Activated CD4-positive, alpha-beta T cell treated with anti-CD3 and anti-CD28 coated beads for 4 hours (primary cell): ENCODE measurements at places on chromosomes 2 and 18.

DNA sequence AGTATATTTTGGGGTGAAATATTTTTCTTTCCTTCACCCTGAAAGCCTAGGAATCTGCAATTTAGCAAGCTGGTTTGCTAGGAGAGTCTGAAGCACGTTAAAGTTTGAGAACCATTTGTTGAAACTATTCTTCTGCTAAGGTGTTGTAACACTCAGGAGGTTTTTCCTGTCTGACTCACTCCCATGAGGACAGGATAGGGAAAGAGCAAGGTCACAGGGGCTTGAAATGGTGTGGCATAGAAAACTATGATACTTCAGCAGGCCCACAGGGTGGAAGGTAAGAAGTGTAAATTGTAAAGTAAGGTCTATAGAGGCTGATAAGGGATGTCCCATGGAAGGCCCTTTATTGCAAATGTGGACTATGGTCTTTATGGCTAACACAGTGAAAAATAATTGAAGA lies 177.7 kb upstream of the ZC3H15 start:
- DNase-seq, result no peak

DNA sequence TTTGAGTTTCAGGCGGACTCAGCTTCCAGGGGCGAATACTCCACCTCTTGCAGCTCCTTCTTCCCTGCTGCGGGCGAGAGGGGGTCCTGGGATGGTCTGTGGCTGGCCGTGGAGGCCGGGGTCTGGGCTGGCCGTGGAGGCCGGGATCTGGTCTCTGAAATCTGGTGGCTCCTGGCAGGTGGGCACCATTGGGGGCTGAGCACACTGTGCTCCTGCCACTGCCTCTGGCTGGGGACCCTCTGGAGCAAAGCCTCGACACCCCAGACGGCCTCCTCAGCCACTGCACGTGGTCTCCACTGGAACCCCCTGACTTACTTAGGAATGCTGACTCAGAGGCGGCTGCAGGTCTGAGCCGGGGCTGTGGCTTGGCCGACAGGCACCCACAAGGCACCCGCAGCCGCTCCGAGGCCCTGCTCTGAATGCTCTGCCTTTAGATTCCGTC lies 100.1 kb upstream of the ALKAL2 start:
- DNase-seq, result no peak

GRCh38 chr2:55428258-55428657 lies 8.6 kb upstream of the CCDC88A start:
- no peak for DNase-seq

DNA sequence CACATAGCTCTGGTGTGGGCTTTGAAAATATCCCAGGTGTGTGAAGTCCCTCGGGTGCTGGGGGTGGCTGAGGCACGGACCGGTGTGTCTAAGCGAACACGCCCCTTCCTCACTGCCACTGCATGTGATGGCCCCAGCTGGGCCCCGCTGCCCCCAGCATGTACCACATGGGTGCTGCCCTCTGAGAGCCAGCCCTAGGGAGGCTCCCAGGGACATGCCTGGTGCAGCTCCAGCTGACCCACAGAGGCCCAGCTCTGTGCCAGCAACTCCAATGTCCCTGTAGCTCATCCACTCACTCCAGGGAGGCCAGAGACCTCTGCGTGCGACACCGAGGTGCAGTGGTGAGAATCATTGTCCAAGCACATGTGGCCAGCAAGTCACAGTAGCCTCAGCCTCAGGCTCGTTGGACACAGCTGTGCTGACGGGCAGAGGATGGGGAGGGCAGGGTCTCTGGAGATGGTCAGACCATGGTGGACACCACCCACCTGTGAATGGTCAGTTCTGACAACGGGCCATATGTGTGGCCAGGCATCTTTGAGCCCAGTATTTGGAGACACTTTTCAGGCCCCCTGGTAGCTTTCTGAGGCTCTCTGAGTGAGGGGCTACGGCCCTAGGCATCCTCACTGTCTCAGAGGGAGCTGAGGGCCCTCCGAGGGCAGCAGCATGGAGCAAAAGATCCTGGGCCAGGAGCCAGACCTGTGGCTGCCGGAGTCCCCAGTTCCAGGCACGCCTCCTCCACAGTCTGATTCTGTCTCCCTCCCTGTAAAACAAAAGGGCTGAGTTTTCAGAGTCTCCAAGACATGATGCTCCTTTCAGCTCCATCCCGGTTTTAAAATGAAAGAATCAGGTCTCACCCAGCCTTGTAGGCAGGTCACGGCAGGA lies 220.7 kb downstream of the NDUFA10 start:
- no peak for DNase-seq

- DNase-seq, result no peak
Observed at GRCh38 chr2:160114020-160114419, 51.6 kb upstream of the PLA2R1 start.

DNA sequence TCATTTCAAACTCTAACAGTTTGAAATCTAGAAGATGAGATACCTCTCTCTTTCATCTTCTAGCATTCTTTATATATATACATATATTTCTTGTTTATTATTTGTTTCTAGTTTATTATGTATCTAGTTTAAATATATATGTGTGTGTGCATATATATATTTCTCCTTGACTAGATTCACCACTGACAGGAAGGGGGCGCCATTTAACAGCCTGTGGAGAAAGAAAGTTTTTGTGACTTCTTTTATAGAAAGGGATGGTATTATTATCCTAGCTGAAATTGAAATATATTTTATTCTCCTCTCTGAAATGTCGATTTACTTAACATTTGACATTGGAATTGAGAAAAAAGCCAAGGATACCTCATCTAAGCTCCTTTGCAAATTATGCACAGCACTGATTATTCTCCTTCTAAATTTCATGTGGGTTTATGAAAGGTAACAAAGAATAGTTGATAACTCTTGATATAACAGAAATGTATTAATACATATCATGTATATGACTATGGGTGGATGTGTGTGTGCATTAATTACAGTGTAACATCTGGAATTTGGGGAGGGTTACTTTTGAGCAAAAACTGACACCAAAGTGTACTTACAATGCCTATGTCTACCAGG lies 160.7 kb upstream of the NT5C1B start:
- peak; percentile 16 for DNase-seq

GRCh38 chr18:74367905-74368304 lies 52.3 kb downstream of the C18orf63 start:
- DNase-seq, result no peak

- DNase-seq, result no peak
Observed at GRCh38 chr2:210606001-210606400, 49.6 kb downstream of the CPS1 start.

GRCh38 chr18:28159055-28159454 lies 17.9 kb downstream of the CDH2 start:
- DNase-seq, result no peak

DNA sequence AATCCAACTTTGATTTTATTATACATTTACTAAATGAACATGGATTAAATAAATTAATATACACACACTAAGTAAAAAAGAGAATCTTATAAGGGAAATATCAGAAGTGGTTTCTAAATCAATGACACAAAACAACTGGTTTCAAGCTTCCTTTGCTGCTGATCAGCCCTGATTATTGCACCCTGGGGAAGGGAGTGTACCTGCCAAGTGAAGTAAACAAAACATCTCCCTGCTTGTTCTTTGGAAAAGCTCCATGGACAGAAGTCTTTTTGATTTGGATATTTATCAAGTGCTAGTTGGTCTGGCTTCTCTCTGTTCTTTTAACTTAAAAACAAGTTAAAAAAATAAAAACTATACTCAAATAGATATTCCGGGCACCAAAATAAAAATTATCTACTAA lies 190.1 kb downstream of the PDE11A start:
- no peak for DNase-seq

DNA sequence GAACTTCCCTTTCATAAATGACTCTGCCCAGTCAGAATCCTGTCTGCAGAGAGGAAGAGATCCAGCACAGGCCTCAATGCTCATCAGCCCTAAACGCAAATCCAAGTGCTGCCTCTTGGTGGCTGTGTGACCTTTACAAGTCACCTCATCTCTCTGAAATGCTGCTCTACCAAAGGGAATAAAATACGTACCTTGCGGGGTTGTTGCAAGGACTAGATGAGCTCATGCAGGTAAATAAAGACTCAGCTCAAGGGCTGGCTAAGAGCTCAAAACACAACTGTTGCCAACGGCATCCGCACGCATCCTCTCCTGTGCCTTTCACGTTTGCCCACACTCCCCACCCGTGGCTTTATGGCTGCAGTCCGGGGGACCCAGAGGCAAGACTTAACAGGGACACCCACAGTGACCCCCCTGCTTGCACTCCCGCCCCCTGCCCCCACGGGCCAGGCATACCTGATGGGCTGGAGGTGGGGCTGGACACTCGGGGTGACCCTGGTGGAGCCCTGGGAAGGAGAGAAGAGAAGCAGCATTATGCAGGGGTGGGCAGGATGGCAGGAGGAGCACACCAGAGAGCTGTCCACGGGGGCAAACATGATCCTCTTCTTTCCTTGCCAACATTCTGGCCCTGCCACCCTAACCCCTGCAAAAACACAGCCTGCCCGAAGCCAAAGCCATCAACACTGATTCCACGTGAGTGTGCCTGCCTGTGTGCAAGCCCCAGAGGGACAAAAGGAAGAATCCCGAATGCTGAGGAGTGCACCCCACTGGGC lies 102.6 kb downstream of the TNS1 start:
- DNase-seq, result no peak

DNA sequence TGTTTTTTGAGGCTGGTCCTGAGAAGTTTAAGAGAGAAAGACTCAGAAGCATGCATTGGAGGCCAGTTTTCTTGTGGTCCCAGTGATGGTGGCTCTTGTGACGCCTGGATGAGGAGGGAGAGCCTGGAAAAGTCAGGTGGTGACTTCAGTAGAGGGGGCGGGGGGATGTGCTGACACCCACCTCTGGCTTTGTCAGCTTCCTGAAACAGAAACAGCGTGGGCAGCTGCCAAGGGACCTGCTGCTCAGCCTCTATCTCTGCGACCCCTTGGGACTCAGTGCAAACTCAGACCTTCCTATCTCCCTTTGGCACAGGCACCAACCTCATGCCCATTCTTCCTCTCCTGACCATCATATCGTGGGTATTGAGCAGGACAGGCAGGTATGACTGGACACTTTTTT lies 6.4 kb downstream of the TGFBRAP1 start:
- DNase-seq, result no peak

- DNase-seq, result no peak
Observed at GRCh38 chr2:229133155-229133772, 137.8 kb downstream of the PID1 start.

- DNase-seq, result peak; percentile 58
Observed at GRCh38 chr2:24382363-24383073, 22.2 kb upstream of the ITSN2 start.

DNA sequence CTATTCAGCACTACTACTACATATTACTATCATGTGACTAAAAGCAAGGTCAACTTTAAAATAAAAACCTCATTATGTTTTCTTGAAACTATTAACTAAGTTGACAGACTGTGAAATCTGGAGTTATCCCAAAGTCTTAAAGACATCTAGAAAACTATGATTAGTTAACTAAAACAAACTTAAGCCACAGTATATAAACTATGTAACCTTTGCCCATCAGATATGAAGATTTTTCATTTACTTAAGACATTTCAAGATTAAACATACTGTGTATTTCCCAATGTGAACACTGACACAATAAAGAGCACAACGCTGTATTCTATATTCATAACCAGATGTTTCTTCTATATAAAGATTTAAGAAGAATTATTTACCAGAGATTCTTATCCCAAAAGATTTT lies 33.5 kb upstream of the CACNB4 start:
- DNase-seq, result no peak

GRCh38 chr2:8191427-8191826 lies 490.4 kb upstream of the ID2 start:
- no peak for DNase-seq

DNA sequence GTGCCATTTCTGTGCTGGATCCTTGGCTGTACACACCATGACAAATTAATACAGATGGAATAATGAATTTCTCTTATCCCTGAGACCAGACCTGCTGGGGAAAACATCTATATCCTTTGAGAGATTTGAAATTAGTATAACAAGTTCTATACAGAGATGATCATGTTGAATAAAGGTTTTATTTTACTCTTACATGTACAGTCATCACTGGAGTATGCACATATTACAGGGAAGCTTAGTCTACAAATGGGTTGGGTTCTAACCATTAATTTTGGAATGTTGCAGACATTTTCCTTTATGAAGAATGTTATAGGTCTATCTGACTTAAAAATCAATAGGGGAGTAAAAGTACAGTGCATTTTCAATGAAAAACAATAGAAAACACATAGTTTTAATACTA lies 29.9 kb upstream of the MMADHC start:
- DNase-seq, result no peak
